NCI-H69 (cell line): ENCODE measurements at places on chromosomes 4 and X.

DNA sequence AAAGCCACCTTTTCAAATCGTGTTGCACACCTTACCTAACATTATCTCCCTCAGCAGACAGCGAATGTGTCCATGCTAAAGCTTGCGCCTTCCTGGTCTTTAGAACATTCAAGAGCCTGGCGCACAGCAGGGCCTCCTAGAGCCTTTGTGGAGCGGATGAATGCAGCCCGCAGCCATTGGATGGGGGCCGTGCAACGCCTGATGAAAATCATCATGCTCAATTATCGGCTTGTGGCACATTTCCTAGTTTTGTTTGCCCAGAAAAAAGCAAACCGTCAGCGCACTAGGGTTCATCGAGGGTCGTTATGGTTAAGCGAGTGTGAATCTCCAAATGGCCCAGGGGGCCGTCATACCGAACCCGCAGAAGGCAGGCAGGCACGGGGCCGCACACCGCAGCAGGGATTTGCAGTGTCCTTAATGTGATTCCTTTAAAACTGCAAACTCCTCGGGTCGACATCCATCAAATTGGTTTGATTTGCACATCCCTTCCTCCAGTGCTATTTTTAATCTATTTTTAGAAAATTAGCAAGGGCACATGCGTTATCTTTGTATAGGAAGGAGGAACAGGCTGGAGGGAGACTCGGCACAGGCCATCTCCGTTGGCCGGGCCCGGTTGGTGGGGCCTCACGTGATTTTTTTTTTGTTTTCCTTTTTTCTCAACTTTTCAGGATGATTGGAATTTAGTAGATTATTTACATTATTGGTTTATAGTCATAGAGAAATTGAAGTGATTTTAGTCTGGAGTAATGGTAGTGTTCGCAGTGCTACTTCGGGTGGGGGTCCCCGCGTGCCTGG is 53.1 kb downstream of the ABLIM2 start:
- peak; percentile 88 for DNase-seq

DNA sequence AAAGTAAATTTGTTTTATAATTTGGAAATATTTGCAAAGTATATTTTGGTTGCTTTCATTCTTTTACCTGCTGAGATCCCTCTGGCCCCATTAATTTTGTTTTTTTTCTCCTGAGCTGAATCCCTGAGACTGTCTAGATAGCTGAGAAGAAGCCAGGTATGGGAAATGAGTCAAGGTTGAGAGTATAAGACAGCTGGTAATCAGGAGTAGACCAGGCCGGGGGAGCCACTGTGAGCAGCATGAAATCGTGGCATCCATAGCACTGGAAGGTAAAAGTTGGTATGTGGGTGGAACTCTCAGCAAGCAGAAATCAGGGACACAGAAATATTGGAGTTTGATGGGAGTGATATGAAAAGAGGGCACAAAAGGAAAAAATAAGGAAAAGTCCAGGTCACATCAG is 164.5 kb downstream of the FHIP1A start:
- DNase-seq = no peak

GRCh38 chr4:55396308-55397125 is 760 bp downstream of the TMEM165 start:
- DNase-seq = peak; percentile 49

GRCh38 chrX:1281521-1281920 is 12.9 kb downstream of the CSF2RA start:
- DNase-seq = no peak

DNA sequence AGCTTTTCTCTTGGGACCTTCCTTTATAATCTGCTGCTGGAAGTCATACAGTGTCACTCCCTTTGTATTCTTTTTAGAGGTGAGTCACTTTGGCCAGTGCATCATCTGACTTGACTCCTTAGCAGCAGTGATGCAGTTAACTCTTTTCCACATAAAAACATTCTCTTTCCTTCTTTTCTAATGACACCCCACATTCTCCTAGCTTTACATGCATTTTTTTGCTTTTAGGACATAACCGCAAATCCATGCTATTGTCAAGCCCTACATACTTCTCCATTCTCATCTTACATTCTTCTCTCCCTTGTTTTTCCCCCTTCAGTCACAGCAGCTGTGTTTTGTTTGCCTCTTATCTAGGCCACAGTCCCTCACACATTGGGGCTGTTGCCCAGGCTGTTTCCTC is 55.1 kb downstream of the ZNF330 start:
- DNase-seq = peak; percentile 34

DNA sequence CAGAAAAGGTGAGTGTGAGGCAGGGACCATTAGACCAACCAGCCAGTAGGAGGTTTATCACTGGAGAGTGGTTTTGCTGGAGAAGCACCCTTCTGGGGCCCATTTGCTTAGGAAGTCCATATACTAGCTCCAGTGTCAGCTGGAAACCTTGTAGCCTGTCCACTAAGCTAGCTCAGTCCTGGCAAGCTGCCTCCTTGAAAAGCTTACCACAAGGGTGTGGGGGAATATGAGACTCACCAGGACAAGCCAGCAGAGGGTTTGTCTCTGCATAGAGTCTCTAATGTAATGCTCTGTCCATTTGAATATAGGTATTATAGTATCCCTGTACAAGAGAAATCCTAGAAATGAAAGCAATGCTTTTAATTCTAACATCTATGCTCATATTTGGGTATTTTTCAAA is 86.3 kb downstream of the FBXL5 start:
- DNase-seq = no peak

DNA sequence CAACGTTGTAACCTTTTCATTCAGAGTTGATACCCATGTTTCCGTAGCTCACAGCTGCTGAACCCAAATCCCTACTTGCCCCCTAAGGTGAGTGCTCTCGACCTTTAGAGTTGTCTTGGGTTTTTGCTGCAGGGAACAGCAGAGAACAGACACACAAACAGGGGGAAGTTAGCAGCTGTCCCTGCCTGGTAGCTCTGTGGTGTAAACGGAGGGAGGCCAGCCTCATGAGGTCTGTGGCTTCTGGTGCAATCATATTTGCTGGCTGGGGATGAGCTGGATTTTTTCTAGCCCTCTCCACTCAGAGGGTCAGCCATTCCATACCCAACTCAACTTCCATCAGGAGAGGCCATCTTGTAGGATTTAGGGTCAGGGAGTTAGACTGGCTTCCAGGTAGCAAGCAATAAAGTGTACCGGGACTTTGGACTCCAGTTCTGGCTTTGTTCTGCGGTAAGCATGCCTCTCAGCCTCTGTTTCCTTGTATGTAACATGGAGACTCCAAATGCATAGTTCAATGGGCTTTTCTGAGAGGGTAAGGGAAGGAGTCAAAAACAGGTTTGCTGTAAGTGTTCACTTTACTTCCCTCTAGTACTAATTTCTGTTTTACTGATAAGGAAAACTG is 218.9 kb downstream of the MID1IP1 start:
- no peak for DNase-seq

- DNase-seq = peak; percentile 28
Observed at GRCh38 chr4:154982187-154983047, 201.3 kb downstream of the RBM46 start.

GRCh38 chrX:131747173-131747572 is 203.3 kb downstream of the OR13H1 start:
- DNase-seq = peak; percentile 91

DNA sequence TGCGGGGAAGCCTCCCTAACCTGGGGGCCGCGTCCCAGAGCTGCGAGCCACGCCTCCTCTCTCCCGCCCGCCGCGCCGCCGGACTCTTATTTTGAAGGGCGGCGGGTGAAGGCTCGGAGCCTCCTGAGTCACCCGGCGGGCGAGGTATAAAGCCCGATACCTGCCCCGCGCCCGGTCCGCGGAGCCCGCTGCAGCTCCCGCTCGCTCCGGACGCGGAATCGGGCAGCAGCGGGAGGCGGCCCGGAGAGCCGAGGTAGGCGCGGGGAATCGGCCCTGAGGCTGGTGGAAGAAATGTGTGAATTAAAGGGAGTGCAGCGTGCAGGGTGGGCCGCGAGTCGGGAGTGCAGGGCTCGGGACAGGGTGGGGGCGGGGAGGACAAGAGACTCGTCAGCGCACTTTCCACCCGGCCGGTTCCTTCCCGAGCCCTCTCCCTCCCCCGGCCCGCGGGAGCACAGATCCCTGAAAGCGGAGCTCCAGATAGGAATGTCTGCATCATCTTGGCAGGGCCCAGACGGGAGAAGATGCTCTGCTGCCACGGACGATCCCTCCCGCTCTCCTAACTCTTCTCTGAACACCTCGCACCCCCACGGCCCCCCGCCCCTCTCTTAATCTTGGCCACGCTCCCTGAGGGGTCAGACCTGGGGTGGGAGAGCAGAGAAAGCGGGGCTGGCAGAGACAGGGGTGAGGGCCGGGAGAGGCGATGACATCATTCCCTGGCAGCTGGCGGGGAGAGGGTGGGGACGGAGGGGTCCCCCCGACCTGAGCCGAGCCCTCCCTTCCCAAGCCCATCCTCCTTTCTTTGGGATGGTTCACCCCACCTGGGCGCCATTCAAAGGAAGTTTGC is 177.9 kb downstream of the CBR4 start:
- peak; percentile 84 for DNase-seq

- DNase-seq = no peak
Observed at GRCh38 chr4:70772929-70773555, 51.3 kb downstream of the RUFY3 start.

GRCh38 chrX:45172890-45173289 is 27.8 kb downstream of the DIPK2B start:
- DNase-seq = peak; percentile 0

GRCh38 chr4:17823871-17824669 is 13.3 kb downstream of the NCAPG start:
- DNase-seq = no peak

DNA sequence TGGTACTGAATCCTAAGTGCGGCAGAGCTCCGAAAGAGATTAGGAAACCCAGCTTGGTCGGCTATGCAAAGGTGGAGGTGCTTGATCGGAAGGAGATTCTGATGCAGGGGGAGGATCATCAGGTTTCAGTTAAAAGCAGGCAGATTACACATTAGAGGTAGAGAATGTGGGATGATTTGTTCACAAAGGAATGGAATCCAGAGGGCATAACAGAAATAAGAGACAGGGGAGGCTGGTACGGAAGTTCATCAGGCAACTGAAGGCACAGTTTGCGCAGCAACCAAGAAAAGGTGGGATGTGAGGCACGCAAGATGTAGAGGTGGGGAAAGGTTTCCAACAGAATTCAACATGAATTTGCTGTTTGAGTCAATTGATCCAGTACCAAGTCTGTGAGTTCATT is 424 bp upstream of the ZNF330 start:
- no peak for DNase-seq

DNA sequence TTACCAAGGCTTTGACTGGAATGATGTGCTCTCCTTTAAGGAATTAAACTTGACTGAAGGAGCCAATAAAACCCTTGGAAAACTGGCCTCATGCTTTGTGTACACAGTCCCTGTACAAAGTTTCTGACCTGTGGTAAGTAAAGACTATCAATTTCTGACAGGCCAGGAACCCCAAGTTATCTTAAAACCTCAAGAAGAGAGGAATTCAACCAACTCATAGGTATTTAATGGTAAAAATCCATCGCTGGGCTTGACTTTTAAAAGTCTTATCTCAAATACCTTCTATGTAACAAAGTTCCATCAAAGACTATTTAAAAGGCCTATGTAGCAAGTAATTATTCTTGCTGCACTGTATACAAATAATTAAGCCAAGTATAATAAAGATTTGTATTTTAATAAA is 103.7 kb upstream of the TENT5D start:
- no peak for DNase-seq

- DNase-seq = no peak
Observed at GRCh38 chr4:99104153-99104552, 15.6 kb upstream of the ADH5 start.

DNA sequence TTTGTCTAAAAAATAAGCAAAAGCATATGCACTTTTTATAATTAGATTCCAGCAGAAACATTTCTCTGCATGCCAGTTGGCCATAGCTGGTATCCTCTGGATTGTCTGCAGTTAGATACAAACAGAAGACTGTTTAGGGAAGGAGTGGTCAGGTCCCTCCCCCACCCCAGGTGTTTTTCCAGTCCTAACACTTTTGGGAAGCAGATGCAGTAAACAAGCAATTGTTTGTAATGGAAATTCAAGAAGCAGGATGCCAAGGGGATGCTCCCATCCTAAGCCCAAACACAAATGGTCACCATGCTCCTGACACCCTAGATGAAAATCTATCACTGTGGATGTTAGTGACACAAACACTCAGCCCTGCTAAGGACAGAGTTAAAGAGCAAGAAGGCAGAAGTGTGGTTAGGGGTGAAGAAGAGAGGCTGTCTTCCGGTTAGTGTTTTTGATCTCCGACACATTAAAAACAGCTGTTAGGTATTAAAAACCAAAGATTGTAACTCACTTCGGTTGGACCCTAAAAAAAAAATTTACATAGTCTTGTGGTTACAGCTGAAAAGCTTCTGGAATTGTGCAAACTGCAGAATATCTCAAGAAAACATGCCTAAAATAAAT is 7.9 kb downstream of the LEF1 start:
- DNase-seq = no peak

DNA sequence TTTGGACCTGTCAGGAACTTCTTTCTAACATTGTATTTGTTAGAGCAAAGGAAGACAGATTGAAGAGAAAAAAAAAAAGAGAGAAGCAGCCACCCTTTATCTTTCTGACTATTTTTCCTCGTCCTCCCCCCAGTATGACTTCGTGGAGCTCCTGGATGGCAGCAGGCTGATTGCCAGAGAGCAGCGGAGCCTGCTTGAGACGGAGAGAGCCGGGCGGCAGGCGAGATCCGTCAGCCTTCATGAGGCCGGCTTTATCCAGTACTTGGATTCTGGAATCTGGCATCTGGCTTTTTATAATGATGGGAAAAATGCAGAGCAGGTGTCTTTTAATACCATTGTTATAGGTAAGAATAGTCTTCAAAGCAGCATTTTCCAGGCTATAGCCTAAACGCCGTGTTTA is 237.7 kb downstream of the DCTD start:
- DNase-seq = no peak

GRCh38 chrX:54484666-54485065 is 11.4 kb downstream of the FGD1 start:
- peak; percentile 60 for DNase-seq

- DNase-seq = peak; percentile 92
Observed at GRCh38 chrX:115363372-115363771, 73.9 kb downstream of the LUZP4 start.

DNA sequence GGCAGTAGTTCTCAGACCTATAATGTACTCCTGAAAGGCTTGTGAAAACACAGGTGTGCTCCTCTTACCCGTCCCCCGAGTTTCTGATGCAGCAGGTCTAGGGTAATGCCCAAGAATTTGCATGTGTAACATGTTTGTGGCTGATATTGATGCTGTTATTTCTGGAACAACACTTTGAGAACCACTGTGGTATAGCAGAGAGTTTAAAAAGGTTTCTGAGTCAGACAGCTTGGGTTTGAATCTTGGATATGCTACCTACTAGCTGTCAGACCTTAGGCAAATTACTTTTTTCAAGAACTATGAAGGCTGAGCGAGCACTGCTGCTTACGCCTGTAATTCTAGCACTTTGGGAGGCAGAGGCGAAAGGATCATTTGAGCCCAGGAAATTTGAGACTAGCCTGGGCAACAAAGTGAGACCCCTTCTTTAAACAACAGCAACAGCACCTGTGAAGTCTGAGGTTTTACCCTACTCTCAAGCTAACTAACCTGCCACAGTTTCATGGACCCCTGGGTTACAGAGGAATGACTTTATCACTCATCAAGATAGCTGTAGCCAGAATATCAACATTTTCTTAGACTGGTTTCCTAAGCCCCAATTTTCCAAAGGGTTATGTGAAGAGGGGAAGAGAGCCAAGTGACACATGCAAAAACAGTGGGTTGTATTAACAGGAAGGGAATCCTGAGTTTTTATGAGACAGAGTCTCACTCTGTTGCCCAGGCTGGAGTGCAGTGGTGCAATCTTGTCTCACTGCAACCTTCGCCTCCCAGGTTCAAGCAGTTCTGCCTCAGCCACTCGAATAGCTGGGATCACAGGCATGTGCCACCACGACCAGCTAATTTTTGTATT is 5.1 kb downstream of the AFF1 start:
- DNase-seq = no peak

GRCh38 chr4:100098681-100099080 is 91.6 kb downstream of the DDIT4L start:
- DNase-seq = no peak
